Epithelial cell of proximal tubule (primary cell): ENCODE measurements at places on chromosomes 3 and 15. TPM values are rescaled to one million over a fixed set of nuclear protein-coding genes. Genes with fewer than 3 reads are reported as not detected.
A peak's percentile ranks its signal among the peaks of the same experiment; 100 is the strongest.

- DNase-seq: no peak
These were observed 98.3 kb downstream of the THRB start for GRCh38 chr3:24396338-24396737.

The KCNMB2 gene
- total RNA-seq: not detected in 2 replicates

DNA sequence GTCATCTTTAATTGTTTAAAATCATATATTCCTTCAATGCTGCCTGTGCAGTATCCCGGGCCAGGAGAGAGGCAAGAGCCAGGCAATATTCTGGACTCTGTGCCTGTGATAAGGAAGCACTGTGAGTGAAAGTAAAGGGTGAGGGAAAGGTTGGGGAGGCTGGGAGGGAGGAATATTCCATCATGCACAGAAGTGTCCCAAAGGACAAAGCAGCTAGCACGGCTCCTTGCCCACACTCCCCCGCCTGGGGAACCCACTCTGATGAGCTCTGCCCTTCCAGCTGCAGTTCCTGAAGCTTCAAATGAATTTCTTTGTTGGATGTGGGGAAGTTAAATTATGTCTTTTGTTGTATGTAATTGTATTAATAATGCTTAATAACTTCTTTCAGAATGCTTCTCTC lies 1.5 kb upstream of the PRICKLE2 start:
- no peak for DNase-seq

The SLC28A1 gene
- not detected in 2 replicates for total RNA-seq

DNA sequence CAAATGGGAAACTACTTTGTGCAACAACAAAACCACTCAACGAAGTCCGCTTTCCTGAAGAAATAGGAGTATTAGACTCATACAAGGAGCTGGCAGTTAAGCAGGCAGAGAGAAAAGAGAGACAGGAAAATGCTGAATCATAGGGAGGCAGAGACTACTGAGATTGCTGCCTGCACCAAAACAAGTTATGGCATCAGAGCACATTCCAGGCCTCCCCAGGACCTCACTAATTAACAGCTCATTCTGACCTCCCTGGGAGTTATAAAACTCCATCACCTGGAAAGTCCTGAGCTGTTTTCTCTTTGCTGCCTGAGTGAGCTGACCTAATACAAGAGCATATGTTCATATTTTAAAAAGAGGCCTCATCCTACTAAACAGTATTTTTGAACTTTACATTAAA lies 741.0 kb downstream of the MCTP2 start:
- DNase-seq: peak; percentile 31

DNA sequence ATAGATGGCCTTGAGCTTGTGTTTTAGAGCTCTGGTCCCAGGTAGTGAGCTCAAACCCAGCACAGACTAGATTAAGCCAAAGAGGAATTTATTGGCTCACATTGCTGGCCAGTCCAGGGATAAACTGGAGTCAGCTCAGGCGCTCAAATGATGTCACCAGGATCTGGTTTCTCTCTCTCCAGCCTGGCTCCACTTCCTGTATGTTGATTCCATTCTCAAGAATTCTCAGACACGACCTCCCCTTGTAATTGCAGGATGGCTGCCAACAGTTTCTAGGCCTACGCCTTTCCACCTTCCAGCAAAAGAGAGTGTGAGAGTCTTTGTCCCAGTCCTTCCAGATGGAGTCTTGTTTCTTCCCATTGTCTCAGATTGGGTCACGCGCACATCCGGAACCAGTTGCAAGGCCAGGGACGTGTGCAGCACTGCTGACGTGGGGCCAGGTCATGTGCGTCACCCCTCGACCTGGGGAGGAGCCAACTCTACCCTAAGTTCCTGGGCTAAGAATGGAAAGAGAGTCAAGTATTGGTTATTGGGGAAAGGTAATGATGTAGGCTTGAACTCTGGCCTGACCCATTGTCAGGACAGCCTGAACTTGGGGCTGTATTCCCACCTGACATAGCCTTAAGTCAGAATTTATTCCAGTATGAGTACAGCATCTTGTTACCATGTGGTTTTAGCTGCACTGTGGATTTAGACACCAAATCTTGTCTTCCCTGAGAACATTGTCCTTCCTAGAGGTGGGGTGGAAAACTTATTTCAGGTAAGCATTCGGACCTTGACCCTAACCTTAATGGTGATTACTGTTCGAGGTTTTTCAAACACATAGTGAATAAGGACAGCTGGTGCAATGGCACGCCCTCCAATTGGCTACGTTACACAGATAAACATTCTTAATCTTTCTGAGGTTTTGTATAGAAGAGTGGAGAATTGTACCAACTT lies 31.6 kb downstream of the CACNA1D start:
- no peak for DNase-seq

DNA sequence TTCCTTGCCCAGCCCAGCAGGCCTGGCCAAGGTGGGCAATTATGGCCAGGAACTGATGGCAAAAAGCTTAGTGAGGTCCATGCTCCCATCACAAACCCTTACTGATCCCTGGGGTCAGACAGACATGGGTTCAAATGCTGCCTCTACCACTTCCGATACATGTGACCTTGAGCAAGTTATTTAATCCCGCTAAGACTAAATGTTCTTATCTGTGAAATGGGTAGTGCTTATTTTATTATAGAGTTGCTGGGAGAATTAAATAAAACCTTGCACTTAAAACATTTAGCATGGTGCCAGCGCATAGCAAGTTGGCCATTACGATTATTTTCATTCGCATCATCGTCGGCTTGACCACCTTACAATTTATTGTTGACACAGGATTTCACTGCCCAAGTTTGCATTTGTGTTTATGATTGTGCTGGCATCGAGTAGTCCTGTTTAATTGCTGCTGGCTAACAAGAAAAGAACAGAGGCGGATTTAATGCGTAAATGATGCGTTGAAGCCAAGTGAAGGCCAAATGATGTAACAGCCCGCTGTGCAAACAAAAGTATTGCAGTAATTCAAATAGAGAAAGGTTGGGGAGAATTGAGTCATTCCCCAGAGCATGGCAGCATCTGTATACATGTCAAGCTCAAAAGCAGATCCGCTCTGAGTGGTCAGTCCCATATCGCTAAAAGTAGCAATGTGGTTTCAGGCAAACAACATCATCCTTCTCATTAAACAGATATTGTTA lies 7.3 kb upstream of the FURIN start:
- no peak for DNase-seq

DNA sequence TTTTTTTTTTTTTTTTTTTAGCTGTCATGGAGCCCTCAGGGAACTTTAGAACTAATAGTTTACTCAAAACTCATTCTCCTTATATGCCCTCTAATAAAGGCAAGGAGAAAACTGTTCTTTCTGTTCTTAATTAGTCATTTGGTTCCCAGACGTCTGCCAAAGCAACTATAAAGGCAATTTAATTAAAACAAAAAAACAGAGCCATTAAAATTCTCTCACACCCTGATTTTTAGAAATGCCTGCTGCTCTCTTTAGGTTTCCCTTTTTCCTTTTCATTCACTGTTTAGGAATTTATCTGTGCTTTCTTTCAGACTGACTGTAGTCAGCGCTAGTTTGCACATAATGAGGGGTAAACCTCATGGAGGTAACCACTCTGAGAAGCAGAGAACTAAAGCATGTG lies 463.6 kb upstream of the THRB start:
- DNase-seq: no peak

- DNase-seq: no peak
These were observed 16.9 kb upstream of the FILIP1L start for GRCh38 chr3:100131241-100131640.

DNA sequence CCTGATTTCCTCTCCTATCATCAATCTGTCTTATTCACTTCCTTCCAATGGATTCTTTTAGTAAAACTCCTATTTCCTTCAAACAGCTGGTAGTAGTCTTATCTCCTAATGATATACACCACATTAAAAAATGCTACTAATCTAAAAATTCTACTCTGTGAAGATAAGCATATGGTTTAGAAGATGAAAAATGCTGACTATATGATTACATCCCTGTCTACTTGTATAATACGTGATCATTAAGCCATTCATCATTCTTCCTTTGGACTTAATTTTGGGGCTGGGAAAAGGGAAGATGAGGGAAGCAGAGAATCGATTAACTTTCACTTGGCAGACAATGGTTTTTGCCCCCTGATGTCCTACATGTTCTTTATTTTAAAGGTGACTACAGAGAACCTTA lies 453.1 kb downstream of the NSUN3 start:
- DNase-seq: no peak

GRCh38 chr3:72143322-72143721 lies 358.4 kb upstream of the PROK2 start:
- DNase-seq: no peak

DNA sequence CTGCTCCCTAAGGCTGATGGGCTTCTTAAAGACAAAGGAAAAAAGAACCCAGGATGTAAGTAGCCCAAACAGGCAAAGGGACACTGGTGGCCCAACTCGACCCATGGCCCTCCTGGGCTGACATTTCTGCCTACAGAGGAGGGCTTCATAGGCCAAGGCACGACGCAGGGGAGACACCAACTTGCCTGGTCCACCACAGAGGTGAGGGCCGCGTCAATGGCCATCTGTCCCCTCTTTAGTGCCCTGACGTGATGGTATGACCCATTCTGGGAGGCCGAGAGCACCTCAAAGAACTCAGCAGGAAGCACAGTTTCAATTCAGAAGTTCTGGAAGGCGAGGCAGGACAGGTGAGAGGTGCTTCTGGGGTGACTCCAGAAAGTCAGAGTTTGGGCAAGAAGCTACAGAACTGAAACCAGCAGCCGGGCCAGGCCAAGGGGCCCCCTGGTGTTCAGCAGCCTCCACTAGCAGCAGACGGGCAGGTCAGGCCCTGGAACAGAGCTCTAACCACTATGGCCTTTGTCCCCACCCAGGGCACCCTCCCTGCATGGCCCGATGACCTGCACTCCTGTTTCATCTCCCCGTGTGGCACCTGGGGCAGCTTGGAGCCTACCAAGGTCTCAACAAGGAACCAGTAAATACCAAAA lies 45.1 kb downstream of the HMCES start:
- DNase-seq: no peak

GRCh38 chr3:126998320-126998719 lies 15.4 kb downstream of the PLXNA1 start:
- no peak for DNase-seq

DNA sequence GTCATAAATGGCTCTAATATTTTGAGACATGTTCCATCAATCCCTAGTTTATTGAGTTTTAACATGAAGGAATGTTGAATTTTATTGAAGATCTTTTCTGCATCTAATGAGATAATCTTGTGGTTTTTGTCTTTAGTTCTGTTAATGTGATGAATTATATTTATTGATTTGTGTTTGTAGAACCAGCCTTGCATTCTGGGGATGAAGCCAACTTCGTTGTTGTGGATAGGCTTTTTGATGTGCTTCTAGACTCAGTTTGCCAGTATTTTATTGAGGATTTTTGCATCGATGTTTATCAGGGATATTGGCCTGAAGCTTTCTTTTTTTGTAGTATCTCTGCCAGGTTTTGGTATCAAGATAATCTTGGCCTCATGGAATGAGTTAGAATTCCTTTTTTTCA lies 72.0 kb upstream of the CD96 start:
- no peak for DNase-seq

The ABHD6 gene
- total RNA-seq: 2.4 and 6.4 TPM in 2 replicates

DNA sequence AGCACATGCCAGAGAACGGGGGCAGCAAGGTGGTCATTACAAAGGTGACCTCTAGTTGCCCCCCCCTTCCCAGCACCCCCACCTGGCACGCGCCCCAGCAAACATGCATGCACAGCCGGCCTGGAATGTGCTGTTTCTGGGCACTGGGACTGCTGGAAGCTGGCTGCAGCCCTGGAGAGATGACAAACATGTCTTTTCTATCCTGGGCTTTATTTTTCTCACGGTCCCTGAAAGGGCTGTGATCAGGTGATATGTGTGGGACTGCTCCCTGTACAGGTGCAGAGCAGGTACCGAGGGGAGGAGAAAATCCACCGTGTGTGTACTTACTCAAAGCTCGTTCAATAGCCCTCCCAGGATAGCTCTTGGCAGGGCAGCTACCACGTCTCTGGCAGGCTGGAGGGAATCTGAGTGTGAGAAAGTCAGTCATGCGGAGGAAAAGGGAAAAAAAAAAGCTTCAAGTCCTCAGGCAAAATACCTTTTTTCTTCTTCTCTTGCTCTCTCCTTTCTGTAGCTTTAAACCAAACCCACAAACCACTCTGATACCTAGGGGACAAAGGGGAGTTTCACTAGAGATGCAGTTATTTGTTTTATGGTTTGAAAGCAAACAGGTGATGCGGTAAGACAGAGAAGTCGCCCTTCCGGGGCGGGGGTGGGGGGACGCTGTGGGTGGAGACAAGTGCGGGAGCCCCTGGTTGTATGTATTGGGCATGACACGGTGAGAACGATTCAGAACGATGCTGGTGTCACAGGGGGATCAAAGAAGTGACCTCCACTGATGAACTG lies 5.0 kb upstream of the HES1 start:
- no peak for DNase-seq

The LHFPL4 gene
- total RNA-seq: not detected in 2 replicates

The SH3GL3 gene
- 0.92 and 1.0 TPM in 2 replicates for total RNA-seq
